ENCODE measurements at places on chromosomes 1 and 21.

DNA sequence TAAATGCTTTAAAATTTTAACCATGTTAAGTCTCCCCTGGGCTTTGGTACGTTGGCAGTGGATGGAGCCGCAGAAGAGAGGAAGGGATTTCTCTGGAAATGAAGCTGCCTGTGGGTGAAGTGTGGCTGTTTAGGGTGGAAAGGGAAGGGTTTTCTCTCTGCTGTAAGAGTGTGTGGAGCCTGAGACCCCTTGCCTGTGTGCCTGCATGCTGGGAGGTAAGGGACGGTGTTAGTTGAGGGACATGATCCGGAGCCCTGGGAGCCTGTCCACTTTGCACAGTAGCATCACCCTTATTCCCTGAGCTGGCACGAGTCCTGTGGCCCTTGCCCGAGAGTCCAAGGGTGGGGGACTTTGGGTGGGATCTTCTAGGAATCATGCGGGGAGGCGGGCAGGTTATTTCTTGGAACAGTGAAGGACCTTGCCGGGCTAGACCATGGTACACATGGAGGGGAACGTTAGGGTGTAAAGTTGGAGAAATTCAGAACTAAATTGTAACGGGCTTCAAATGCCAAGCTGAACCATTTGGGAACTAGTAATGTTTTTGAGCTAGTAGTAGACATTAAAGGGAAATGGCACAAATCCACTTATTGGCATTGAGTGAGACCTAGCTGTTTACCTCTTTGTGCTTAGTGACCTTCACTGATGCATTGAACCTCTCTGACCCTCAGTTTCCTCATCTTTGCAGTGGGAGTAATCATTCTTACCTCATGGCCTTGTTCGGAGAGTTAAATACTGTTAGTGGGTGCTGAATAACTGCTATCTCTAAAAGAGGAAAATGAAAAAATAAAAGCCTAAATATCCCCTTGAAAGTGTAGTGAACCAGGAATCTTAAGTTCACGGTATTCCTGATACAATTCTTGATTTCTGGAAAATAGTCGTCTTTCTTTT is 3.5 kb downstream of the GALNT2 start:
- DNase-seq, result no peak

- DNase-seq, result peak; percentile 17
Observed at GRCh38 chr1:117181630-117182041, 29.1 kb downstream of the VTCN1 start.

DNA sequence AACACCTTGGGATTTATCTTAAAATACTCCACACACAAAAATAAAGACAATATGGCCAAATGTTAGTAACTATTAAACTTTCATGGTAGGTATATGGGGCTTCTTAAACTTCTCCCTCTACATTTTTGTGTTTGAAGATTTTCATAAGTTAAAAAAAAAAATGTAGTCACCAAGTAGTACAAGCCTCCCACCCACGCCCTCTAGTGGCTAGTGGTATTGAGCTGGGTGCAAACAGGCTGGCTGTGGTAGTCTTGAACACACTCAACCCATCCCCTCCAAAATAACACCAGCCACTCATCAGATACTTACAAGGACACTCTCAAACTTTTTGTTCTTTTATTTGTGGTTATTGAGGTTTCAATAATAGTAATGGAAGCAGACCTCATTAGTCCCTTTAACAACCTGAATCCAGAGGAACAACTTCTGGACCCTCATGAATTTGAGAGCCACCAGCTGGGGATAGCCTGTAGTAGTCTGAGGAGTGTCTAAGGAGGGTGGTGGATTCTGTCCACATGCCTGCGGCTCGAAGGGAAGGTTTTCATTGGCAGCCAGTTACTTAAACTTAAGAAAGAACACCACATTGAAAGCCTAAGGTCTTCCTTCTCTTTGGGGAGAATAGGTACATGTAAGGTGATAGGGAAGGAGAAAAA is 15.6 kb downstream of the RD3 start:
- DNase-seq, result peak; percentile 68

- DNase-seq, result no peak
Observed at GRCh38 chr1:51415963-51416362, 85.6 kb upstream of the TTC39A start.

GRCh38 chr1:113660088-113660487 is 99.2 kb downstream of the PHTF1 start:
- no peak for DNase-seq

GRCh38 chr1:154418062-154418921 is 13.1 kb downstream of the IL6R start:
- DNase-seq, result no peak

DNA sequence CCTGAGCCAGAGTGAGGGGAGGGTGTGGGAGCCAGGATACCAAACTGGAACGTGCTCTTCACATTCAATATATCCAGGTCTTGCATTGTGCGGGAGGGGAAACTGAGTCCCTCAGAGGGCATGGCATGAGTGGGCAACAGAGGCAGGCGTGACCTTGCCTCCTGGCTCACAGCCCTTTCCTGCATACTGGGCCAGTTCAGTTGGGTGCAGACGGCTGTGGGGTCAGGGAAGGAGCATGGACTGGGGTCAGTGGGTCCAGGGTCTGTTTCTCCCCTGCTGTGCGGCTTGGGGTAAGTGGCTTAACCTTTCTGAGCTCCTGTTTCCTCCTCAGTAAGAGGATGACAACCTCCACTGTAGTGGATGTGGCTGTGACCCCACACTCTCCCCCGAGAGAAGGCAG is 16.6 kb downstream of the SERINC2 start:
- no peak for DNase-seq

DNA sequence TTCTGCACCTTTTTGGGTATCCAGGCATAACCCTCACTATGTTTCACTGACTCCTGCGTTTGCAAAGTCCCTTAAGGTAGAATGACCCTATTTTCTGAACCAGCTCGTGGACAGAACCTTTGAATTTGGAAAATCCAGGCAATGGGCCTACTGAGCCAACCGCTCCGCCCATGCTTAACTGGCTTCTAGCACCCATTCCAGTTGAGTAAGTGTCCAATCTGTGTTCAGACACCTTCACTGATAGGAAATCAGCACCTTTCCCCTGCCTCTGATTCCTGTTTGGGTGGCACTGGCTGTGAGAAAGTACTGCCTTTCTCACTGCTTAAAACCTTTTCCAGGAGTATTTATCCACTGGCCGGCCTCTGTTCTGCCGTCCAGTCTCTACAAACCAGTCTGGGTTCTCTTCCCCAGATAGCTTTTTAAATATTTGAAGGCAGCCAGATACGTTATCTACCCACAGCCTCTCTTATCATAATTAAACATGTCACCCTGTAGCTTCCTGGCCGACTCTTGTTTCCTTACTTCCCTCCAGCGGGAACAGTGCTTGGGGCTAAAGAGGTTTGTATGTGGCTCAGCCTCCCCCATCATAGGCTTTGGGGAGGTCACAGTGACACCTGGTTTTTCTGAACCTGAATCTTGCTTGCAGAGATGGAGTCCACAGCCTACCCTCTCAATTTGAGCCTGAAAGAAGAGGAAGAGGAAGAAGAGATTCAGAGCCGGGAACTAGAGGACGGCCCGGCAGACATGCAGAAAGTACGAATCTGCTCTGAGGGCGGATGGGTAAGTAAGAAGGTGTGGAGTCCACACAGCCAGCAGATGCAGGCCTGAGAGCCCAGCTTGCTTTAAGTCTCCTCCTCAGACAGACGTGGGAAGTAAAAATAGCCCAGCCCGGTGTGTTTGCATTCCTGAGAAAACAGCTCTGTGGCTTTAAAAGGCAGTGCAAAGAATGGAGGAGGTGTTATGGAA is 1.3 kb downstream of the POGK start:
- no peak for DNase-seq

GRCh38 chr1:8604041-8604945 is 213.1 kb downstream of the RERE start:
- DNase-seq, result no peak

- DNase-seq, result no peak
Observed at GRCh38 chr1:82487778-82488177, 687.0 kb downstream of the ADGRL2 start.

DNA sequence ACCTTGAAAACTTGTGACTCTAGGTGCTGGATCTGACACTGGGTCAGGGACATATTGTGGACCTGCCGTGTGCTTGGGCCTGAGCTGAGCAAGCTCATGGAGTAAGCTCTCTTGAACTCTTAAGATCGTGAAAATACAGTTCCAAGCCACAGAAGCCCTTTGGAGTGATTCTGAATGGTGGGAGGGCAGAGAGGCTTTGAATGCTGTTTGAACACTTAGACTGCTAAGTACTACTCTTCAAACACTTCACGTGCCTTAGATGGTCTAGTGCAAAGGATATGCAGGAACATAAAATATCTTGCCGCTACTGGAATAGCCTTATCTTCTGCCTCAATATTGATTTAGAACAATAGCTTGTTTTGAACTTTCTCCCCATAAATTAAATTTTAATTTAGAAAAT is 21.6 kb downstream of the ROR1 start:
- DNase-seq, result no peak

DNA sequence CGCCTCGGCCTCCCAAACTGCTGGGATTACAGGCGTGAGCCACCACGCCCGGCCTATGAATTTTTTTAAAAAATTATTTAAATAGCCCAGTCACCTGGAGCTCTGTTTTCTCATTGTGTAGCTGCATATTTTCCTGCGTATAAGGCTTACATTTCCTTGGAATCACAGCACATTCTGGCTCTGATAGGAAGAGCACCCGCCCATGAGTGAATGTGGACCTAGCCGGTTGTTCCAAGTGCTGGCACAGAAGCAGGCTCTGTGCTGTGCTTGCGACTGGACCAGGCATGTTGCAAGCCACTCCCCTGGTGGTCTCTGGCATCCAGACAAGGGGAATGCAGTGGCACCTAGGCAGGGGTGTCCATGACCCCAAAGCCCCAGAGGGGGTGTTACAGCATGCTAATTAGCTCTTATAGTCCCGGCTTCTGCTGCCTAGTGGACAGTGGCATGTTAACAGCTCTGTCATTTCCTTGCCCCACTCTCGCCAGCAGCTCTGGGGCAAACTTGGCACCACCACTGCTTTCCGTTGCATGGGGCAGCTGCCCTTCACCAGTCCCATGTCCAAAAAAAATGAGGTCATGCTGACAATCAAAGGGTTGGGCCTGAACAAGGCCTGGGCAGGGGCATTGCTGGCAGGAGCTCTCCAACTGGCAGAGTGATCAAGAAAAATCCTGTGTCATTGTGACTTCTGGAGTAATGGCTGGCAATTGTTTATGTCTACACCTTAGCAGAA is 5.2 kb upstream of the VTCN1 start:
- no peak for DNase-seq

- DNase-seq, result peak; percentile 25
Observed at GRCh38 chr1:147201276-147201675, 23.9 kb downstream of the FMO5 start.

DNA sequence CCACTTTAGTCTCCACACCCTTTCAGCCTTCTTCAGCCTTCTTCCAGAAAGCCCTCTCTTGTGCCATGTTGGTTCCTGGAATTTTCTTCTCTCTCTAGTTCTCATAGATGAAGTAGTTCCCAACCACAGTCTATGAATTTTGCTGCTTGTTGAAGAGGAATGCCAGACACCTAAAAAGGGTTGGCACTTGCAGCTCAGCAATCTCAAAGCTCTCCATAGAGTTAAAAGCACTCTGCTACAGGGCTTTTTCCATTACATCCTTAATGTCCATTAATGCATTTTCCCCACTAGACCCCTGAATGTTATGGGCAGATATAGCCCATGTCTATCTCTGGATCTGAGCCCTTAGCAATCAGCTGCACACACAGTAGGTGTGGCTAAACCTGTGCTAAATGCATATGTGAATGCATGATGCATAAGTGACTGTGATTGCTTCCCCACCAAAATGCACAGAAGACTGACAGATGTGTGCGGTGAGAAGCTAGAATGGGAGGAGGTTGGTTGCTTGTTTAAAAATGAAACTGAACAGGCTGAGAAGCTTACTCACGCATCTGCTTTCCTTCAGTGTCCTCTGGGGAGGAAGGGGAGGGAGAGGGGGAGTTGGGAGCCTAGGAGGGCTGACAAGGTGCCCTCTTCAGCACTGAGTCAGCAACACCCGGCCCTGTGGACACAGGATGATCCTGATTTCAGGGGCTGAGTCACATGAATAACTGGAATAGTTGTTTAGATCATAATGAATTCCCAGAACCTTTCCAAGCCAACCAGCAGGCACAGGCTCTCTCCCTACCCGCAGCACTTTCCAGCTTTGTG is 146.1 kb upstream of the FGGY start:
- peak; percentile 99 for DNase-seq

- DNase-seq, result no peak
Observed at GRCh38 chr1:92886886-92887419, 55.1 kb downstream of the RPL5 start.

- no peak for DNase-seq
Observed at GRCh38 chr1:220067269-220068204, 21.2 kb upstream of the EPRS1 start.

- DNase-seq, result peak; percentile 81
Observed at GRCh38 chr1:160251687-160252526, 10.4 kb downstream of the DCAF8 start.

GRCh38 chr1:80385650-80386049 is 1379.1 kb upstream of the ADGRL4 start:
- DNase-seq, result no peak

- no peak for DNase-seq
Observed at GRCh38 chr1:79551321-79551720, 544.8 kb upstream of the ADGRL4 start.

GRCh38 chr1:214524824-214525223 is 26.6 kb downstream of the PTPN14 start:
- no peak for DNase-seq

DNA sequence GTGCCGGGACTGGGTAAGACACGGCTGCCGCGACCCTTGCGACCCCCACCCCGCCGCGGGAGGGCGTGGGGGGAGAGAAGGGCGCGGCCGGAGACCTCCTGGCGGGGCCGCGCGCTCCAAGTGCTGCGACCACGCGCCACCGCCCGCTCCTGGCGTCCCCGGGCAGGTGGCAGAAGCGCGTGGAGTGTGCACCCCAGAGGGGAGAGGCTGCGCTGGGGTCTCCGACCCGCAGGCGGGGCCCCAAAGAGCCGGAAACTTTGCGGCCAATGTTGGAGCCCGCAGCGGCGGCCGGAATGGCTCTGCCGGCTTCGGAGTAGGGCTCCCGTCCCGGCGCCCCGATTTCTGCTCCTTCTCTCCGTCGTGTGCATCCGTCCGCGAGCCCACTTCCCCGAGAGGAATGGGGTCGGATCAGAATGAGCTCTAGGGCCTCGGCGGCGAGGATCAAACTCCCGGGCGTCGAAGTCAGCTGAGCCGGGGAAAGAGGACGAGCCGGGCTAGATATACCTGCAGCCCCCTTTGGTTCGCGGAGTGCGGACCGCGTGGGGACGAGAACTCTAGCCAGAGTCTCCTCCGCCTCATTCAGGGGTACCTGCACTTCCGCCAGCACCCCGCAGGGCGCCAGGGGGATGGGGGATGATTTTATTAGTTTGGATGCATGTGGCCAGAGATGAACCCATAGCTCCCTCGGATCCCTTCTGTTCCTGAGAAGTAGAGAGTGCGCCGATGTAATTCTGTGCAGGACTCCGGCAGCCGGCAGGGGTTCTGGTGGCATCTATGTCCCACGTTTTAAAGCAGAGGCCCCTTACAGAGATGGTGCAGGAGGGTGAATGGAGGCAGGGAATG is 751 bp downstream of the STUM start:
- no peak for DNase-seq

GRCh38 chr1:229286099-229286766 is 15.3 kb downstream of the RAB4A start:
- no peak for DNase-seq

- peak; percentile 10 for DNase-seq
Observed at GRCh38 chr1:186829686-186830587, 1.2 kb downstream of the PLA2G4A start.

Measured in RKO (cell line).